Activated CD8-positive, alpha-beta memory T cell treated with anti-CD3 and anti-CD28 coated beads for 1 hour (primary cell): ENCODE measurements at places on chromosomes 1 and 21.

- no peak for DNase-seq
Measured at GRCh38 chr1:47865881-47866535, 131.2 kb downstream of the TRABD2B start.

- DNase-seq, result no peak
Measured at GRCh38 chr1:33641104-33641830, 168.8 kb downstream of the ZSCAN20 start.

DNA sequence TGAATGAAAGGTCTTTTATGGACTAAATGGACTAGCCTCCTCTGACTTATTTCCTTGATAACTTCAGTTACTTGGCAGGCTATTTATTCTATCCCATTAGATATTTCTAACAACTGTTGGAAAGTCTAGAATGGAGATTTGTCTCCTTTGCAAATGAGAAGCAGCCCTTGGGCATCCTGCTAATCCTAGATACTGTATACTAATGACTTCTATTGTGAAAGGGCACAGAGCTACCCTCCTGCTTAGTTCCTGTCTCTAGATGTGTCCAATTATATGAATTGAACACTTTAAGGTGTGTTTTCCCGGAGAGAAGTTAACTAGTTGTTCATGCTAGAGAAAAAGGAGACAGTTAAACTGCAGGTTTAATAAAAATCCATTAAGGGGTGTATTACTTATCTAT lies 10.2 kb upstream of the NCMAP start:
- no peak for DNase-seq

DNA sequence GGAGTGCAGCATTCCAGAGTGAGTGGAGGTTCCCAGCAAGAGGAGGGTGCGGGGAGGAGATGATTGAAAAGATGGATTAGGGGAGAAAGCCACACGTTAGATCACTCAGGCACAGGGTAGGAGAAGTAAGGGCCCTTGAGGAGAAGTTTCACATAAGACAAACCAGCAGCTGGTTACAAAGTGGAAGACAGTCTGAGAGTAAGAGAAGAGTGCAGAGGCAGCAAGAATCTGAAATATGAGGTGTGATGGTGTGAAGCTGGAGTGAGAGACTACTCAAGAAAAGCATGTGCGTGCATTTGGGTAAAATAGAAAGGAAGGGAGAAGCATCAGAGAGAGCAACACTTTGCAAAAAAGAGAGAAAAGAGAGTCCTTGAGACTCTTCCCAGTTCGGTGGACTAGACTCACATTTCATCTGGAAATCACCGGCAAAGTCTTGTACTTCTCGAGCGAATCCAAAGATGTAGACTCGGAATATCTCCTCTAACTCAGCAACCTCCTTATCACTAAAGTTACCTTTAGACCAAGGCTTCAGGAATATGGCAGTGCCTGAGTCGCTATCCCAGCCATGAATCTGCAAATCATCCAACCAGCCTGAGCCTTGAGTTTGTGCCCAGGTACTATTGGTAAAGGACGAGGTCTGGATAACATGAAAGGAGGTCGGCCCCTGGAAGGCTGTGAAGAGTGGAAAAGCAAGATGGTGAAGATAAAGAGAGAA lies 783 bp downstream of the CD1B start:
- DNase-seq, result no peak

- DNase-seq, result no peak
Measured at GRCh38 chr1:119160866-119161265, 20.4 kb upstream of the WARS2 start.

- no peak for DNase-seq
Measured at GRCh38 chr1:67803380-67804279, 29.6 kb downstream of the GNG12 start.

DNA sequence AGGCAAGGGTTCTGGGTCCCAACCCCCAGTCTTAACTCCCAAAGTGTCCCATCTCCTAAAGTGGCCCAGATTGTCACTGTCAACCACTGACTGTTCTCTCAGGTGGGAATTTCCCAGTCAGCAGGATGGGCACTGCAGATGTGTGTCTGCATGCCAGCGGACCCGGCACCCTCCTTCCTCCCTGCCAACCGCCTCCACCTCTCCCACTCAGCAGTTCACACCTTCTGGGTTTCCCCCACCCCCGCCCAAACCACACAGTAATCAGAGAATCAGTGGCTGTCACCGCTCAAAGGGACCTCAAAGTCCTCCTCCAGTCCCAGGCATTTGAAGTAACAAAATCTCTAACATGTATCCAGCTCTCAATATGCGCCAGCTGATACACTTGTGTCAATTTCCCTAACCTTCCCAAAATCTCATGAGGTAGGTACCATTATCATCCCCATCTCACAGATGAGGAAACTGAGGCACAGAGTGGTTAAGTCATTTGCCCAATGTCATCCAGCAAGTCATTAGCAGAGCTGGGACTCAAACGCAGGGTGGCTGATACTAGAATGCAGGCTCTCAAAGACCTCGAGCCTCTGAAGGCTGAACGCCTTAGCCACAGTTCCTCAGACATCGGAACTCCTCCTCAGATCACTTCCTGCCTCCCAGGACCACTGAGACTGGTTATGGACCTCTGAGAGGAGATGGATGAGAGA lies 4.8 kb downstream of the RUNX3 start:
- peak; percentile 58 for DNase-seq

GRCh38 chr1:150160964-150161621 lies 11.4 kb downstream of the PLEKHO1 start:
- no peak for DNase-seq

DNA sequence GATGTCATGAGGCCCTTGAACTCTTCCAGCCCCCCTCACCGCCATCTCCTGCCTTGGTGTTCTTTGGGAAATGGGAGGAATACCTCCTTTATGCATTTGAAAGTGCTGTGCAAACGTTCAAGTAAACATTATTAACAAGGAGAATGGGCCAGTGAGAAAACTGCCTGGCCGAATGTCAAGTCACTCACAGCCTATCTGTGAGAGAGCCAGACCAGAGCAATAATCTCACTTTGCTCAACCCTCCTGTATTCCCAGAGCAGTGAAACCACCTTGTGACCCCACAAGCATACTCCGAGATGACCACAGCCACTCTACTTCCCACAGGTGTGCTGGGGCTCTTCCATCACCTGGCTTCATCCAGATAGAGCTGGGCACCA lies 5.2 kb downstream of the TAL1 start:
- no peak for DNase-seq

GRCh38 chr1:221557013-221557412 lies 184.9 kb downstream of the DUSP10 start:
- no peak for DNase-seq

GRCh38 chr1:161702250-161702649 lies 4.8 kb upstream of the FCRLA start:
- DNase-seq, result no peak

GRCh38 chr1:18178111-18178510 lies 70.5 kb downstream of the IGSF21 start:
- no peak for DNase-seq

DNA sequence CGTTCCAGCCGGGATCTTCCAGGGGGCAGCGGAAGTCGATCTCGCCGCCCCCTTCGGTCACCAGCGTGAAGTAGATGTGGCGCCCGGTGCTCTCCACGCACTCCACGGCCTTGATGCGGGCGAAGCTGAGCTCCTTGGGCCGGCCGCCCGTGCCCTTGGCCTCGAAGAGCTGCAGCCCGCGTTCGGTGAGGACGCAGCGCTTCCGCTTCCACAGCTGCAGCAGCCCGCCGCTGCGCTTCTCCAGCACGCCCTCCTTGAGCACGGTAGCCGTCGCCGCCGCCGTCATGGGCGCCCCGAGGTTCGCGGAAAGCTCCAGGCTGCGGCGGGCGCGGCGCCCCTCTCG lies 516 bp downstream of the PHLDA3 start:
- no peak for DNase-seq

DNA sequence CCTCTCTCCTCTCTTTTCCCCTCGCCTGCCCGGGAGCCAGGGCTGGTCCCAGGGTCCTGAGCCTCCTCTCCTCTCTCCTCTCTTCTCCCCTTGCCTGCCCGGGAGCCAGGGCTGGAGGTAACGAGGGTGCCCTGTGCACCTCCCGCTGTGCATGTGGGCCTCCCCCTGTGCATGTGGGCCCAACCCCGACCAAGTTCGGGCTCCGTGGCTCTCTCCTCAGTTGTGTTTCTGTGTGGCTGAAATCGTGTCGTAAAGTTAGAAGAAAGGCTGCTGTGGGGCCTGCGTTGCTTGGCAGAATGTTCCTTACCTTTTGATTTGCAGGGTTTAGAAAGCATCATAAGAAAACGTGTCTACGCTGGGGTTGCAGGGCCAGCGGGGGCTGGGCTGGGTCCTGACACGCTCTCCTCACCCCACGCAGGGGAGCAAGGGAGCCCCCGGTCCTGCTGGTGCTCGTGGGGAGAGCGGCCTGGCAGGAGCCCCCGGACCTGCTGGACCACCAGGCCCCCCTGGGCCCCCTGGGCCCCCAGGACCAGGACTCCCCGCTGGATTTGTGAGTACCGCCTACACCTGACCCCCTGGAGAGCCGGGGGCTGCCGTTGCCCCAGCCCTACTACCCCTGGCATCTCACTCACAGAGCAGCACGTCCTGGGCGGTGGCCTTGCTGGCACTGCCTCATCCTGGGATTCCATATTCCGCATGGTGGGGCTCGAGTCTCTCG lies 55.6 kb downstream of the SLC19A1 start:
- DNase-seq, result no peak

DNA sequence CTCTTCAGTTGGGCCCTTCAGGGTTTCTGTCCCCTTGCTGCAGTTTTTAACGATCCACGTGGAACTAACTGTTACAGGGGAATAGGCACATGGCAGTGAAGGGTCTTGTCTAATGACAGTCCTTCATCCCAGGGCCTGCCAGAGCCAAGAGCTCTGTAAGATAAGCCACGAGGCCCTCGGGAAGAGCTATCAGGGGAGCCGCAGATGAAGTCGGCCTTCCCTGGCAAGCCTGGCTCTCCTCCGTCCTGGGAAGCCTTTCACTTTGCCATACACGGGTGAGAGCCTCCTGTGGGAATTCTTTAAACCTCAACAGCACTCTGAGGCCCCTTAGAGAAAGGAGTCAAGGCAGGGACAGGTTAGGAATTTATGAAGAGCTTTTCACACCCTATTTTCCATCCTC lies 29.0 kb downstream of the ACP6 start:
- no peak for DNase-seq

GRCh38 chr21:34732388-34732821 lies 63.6 kb downstream of the CLIC6 start:
- no peak for DNase-seq

- DNase-seq, result no peak
Measured at GRCh38 chr1:230458509-230458908, 32.4 kb upstream of the PGBD5 start.

DNA sequence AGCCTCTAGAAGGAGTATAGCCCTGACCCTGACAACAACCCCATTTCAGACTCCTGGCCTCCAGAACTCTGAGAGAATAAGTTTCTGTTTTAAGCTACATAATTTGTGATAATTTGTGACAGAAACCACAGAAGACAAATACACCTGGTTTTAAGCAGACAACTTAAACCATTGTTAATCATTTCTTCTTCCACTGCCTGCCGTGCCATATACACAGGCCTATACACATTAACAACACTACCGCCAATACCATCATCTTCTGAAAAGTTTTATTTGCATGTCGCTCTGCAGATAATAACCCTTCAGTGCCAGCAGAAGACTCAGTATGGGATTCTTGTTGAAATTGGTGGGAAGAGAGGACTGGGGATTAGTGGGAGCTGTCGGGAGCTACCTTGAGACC lies 39.9 kb upstream of the KRTAP19-8 start:
- no peak for DNase-seq

- no peak for DNase-seq
Measured at GRCh38 chr1:51303751-51304251, 26.6 kb downstream of the TTC39A start.

- no peak for DNase-seq
Measured at GRCh38 chr1:2935184-2935583, 86.1 kb upstream of the ACTRT2 start.

- no peak for DNase-seq
Measured at GRCh38 chr1:202046748-202047708, 36.6 kb downstream of the ELF3 start.

- no peak for DNase-seq
Measured at GRCh38 chr1:47181095-47181954, 8.5 kb downstream of the PDZK1IP1 start.

DNA sequence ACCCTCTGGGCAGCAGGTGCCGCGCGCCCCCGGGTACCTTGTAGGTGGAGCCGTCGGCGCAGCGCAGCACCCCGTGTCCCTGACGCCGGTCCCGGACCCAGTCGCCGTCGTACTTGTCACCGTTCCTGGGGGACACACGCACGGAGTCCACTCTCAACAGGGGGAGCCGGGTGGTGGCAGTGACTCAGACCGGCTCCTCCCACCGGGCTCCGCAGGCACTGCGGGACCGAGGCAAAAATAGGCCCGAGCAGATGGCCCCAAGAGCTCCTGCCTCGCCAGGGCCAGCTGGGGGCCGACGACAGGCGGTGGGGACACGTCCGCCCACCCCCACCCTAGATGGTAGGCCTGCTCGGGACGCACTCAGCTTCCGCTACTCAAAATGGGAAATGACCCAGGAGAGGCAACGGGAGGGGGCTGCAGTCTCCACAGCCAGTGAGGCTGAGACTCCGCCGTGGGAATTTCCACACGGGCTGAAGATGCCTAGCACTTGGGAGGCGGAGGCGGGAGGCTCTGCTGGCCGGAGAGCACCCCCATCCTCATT lies 6.3 kb downstream of the MORN1 start:
- no peak for DNase-seq

- no peak for DNase-seq
Measured at GRCh38 chr1:28173980-28174297, 2.6 kb downstream of the PTAFR start.

GRCh38 chr1:7943251-7943650 lies 2.6 kb upstream of the TNFRSF9 start:
- no peak for DNase-seq

GRCh38 chr1:113615425-113615824 lies 143.9 kb downstream of the PHTF1 start:
- DNase-seq, result no peak

GRCh38 chr1:66791621-66792610 lies 9.2 kb downstream of the INSL5 start:
- no peak for DNase-seq
